ENCODE measurements at places on chromosomes 6 and 20.

DNA sequence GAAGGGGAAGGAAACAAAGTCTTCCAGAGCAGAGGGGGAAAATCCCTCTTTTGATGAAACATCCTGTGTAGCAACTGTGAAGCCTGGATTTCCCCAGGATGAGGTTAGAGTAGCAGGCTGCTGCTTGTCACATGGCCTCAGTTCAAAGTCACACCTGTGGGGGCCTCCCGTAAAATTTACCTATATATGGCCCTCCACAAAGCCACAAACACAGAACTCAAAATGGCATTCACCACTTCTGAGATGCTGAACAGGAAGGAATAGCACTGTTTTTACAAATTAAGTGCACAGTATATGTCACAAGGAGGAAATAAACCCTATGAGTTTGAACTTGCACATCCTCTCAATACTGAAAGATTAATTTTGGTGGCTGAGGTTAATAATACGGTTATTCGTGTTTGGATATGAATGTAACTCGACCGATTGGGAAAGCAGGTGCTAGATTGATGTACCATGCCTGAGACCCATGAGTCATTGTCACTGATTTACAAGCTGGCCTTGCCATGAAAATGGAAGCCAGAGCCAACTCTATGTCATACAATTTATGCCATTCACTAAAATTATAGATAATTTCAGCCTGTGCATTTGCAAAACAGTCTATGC is 70.6 kb downstream of the SGK1 start:
- peak; percentile 92 for DNase-seq

GRCh38 chr6:97207383-97207782 is 75.6 kb downstream of the MMS22L start:
- DNase-seq, result no peak

- peak; percentile 67 for DNase-seq
Measured at GRCh38 chr20:25750765-25751696, 54.4 kb upstream of the ZNF337 start.

GRCh38 chr6:44432726-44433125 is 45.2 kb downstream of the CDC5L start:
- DNase-seq, result no peak

DNA sequence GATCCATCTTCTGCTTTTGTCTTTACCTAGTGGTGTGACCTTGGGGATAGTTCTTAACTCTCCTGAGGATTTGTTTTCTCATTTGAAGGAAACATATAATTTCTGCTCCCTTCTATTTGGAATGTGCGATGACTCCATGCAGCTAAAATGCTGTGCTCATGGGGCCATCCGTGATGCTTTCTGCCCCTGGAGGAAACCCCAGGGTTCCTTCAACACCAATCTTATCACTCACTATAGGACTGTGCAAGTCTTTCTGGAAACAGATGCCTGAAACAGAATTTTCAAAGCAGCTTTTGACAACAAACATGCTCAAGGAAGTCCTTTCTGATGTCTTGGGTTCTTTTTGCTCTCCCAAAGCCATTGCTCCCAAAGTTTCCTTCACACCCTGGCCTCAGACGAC is 128.8 kb upstream of the GGTLC1 start:
- DNase-seq, result no peak

DNA sequence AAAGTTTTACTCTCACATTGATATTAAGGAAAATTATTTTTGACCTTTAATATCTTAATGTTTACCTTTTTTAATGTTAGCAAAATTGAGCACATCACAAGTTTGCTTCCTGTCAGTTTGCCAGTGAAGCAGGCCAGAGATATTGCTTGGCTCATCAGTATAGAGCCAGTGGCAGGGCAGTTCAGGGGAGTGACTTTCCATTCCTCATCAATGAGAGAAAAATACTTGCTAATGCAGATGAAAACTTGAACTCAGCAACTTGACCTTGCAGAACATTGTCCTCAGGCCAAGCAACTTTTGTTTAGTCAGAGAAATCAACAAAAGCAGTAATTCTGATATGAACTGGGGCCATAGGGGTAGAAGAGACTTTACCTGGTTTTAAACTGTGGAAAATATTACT is 6.9 kb downstream of the TAB2 start:
- peak; percentile 21 for DNase-seq

GRCh38 chr20:62642051-62642665 is at the start of gene SLCO4A1:
TSS of gene SLCO4A1 (plus strand) at chr20:62642503. CDS start at chr20:62656455, 13,952 bp downstream.
- peak; percentile 90 for DNase-seq

GRCh38 chr6:138008791-138009190 is 98.4 kb downstream of the PERP start:
- DNase-seq, result no peak

GRCh38 chr6:93676581-93676980 is 257.2 kb upstream of the EPHA7 start:
- DNase-seq, result no peak

GRCh38 chr20:24991897-24992486 is 559 bp downstream of the APMAP start:
- peak; percentile 31 for DNase-seq

DNA sequence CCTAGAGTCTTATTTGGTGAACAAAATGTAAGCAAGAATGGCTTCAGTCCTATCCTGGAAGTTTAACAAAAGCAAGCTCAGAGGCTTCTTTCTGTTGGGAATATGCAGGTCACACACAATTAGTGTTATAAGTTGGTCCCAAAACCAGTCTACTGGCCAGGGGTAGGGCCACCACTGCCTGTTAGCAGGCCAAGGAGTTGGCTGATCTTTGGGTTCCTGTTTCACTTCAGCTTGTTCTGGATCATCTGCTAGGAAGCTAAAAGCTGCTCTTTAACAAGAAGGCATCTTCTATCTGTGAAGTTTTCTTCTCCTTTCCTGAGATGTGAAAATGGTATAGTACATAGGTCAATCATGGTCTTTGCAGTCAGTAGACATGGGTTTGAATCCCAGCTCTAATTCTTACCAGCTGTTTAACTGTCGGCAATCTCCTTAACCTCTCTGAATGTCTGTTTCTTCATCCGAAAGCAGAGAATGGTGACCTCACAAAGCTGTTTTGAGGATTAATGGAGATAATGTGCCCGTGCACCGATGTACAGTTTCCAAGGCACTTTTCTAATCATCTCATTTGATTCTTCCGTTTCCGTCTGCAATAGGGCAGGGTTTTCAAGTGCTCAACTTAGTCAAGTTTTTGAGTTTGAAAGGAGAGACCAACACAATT is 271.2 kb upstream of the TAB2 start:
- no peak for DNase-seq

DNA sequence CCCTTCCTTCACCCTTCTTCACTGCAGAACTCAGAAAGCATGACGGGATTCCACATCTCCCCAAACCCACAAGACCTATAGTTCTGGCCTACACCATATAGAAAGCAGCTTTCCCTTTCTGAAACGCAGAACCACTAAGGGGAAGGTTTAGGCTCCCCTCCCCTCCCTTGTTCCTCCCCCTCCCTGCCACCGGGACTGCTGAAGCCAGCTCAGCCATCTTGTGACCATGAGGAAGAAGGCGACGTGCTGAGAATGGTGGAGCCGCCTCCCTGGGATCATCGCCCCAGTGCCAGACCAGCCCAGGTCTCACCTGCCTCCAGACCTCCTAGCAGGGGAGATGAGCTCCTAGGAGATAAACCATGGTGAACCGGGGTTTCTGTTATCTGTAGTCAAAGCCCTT is 19.6 kb downstream of the SERPINB6 start:
- no peak for DNase-seq

DNA sequence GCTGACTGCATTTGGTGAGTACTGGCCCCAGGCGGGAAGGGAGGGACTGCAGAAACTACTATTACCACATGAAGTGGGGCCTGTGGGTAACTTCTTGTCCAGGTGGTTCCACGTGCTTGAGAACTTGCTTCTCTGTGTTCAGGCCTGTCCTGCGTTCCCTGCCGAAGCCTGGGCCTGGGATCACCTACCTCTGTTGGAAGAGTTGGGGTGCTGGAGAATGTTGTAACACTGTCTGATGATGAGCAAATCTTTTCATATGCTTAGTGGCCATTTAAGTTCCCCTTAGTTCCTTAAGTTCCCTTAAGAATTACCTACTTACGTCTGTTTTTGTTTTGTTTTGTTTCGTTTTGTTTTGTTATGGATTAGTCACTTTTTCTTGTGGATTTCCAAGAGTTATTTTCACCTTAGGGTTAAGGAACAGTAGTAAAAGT is 154.4 kb downstream of the DTNBP1 start:
- no peak for DNase-seq

DNA sequence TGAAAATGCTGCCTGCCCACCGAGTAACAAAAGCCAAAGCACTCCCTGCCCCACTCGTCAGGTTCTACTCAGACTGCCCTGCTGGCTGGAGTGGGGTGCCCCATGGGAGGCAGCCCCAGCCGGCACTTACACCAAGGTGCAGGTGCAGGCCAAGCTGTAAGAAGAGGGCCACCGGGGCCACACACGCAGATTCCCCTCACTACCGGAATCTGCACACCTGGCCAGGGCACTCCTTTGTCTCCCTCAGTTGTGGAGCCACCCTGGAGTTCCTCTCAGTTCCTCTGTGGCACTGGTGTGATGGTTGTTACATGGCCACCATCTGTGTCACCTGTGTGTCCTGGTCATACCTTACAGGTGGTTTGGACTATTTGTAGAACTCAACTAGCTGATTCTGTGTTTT is 112.4 kb downstream of the FOXO3 start:
- DNase-seq, result no peak

GRCh38 chr20:57458400-57459160 is 66.4 kb downstream of the CTCFL start:
- DNase-seq, result no peak

- no peak for DNase-seq
Measured at GRCh38 chr6:12039540-12040459, 27.7 kb downstream of the HIVEP1 start.

DNA sequence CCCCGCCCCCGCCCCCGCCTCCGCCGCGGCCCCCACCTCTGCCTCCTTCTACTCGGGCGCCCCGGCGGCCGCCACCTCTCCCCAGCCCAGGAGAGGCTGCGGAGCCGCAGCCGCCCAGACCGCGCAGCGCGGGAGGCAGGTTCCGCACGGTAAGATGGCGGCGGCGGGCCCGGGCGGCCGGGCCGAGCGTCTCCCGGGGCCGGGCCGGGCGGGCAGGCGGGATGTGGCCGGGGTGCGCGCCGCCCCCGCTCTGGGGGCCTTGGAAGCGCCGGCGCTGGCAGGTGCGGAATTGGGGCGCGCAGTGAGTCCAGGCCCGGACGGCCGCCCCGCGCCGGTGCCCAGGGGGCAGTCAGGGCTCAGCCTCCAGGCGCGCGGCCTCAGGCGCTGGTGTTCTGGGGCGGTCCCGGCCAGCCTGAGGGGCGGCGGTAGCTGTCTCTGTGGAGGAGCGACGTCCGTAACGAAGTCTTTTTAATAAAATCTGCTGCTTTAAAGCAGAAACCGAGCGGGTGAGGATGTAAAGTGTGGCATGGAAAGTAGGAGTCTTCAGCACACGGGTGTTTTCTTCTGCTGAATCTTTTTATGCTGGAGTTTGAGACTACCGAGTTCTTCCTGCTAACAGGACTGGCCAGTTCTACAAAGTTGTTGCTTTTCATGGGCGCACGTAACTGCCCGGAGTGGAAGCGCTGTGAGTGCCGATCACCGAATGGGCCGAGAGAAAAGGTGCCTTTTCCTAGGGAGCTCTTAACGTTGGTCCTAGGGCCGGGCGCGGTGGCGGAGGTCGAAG is at the start of gene GID8:
TSS of gene GID8 (plus strand) at position 43 of the 784 bp plus-strand sequence. CDS start 3,356 bp downstream, outside the sequence.
- peak; percentile 68 for DNase-seq

DNA sequence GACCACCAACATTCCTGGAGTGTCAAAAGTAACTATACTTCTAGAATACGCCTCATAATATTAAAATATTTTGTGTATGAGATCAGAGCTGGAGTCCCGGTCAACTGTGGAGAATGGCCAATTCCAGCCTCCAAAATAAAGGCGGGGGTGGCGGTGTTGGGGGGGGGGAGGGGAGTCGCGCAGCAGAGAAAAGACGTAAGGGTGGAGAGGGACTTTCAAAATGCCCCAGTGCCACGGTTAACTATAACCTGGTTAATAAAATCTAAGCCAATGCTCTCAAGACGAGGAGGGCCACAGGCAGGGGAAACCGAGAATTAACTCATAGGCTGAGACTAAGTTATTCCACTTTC is 1.3 kb downstream of the NUP153 start:
- no peak for DNase-seq

- peak; percentile 57 for DNase-seq
Measured at GRCh38 chr20:760751-761417, 7.4 kb downstream of the SLC52A3 start.

DNA sequence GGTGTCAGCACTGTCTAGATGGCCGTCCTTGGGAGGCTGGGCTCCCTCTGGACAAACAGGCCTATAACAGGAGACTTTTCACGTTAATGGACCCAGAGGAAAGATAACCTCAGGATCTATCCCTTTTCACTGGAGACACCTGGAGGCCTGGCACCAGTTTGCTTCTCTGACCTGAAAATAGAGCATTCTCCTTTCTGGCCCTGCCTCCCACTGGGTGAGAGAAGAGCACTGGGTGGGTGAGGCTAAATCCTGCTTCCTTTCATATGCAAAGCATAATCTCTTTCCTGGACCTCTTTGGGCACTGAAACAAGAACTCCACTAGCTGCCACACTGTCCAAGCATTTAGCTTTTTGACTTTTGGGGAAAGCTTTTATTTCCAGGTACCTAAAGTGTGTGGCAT is 78.3 kb downstream of the FOXO3 start:
- DNase-seq, result no peak

DNA sequence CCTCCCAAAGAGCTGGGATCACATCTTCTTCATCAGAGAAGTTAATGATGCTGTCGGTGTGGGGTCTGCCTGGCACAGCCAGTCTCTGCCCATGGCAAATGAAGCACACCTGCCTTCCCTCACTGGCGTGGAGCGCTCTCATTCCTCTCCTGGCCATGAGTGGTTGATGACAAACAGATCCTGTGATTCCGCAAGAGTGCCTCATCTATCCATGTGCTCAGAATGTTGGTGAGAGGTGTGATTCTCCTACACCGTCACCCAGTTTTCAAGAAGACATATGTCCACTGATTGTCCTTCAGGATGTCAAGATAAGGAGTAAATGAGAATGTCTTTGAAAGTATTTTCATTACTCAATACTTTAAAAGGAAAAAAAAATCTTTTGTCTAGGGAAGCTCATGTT is 97.5 kb upstream of the GGTLC1 start:
- no peak for DNase-seq

DNA sequence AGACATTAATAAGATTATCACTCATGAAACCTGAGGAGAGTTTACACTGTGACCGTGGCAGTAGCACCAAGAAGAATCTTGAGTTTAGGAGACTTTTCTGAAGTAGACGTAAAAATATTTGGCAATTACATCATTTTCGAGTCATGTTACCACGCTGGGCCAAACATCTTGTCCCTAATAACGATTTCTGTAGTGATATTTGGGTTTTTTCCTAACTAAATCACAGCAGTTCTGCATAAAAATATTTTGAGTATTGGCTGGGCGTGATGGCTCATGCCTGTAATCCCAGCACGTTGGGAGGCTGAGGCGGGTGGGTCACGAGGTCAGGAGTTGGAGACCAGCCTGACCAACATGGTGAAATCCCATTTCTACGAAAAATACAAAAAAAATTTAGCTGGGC is 262.4 kb downstream of the PHF3 start:
- no peak for DNase-seq
